ENCODE measurements at places on chromosomes 12 and 14.

DNA sequence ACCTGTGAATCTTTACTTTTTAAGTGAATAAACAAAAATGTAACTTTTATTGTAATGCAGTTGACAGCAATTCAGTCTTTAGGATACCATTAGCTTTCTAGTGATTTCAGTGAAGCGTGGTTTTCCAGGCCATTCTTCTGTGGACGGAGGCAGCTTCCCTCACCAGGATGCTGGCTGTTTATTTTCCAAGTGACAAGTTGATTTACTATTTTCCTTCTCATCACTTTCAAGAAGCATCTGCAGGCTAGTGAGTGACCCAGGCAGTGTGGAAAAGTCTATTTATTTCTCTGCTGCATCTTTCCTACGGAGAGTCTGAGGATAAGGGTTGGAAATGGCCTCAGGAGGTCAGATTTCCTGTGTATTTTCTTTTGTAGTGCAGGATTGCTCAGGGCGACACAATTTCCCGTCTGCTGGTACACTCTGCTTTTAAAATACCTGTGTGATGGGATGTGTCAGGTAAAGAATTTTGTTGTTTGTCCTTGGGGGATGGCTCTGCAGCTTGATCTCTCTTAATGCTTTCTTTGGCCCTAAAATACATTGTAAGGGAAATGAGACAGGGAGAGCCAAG, 467.8 kb downstream of the NRXN3 start:
- no peak for DNase-seq

GRCh38 chr12:19910681-19911080, 457.7 kb upstream of the PDE3A start:
- no peak for DNase-seq

- DNase-seq: no peak
Measured at GRCh38 chr14:95674613-95675012, 11.6 kb upstream of the TCL1B start.

DNA sequence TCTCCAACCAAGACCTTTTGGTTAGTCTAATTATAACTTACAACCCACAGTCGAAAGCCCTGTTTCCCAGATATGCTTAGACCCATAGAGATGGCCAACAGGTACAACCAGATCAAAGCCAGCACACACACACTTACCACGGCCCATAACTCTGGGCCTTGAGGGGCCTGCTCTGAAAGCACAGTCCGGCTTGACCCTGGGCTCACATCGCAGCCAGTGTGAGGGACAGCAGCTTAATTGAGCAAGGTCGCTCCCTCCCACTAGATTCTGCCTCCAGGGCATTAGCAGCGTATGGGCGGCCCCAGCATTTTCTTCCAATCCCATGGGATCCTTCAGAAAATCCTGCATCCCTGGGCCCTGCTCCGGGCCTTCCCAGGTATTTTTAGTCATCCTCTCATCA, 157.4 kb upstream of the FKBP4 start:
- no peak for DNase-seq

DNA sequence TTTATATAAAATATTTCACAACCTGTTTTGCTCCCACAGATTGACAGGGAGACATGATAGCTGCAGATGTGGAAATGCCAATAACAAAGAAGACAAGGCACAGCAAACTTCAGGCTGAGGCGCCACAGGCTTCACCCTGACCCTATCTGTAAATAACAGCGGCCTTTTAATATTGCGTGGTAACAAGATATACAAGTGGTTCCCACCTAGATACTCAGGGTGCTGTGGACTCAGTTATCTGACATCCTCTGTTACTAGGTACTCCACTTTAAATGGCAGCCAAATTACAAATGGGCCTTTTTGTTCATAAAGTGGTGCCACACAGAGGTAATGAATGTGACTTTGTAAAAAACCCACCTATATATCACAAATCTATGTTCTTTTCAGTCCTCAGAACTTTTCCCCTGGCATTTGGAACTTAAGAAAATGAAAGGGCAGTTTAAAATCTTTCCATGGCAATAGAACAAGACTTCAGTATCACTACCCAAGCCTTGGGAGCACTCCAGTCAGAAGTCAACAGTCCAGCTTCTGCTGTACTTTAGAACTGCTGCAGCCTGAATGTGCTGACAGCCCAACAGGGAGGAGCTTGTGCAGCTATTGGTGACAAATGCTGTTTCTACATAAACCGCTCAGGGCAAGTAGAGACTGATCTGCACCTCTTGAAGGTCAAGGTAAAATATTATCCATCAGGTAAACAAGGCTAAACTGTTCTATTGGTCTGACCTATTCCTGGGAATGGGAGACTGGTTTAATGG, 86.2 kb upstream of the DCD start:
- no peak for DNase-seq

DNA sequence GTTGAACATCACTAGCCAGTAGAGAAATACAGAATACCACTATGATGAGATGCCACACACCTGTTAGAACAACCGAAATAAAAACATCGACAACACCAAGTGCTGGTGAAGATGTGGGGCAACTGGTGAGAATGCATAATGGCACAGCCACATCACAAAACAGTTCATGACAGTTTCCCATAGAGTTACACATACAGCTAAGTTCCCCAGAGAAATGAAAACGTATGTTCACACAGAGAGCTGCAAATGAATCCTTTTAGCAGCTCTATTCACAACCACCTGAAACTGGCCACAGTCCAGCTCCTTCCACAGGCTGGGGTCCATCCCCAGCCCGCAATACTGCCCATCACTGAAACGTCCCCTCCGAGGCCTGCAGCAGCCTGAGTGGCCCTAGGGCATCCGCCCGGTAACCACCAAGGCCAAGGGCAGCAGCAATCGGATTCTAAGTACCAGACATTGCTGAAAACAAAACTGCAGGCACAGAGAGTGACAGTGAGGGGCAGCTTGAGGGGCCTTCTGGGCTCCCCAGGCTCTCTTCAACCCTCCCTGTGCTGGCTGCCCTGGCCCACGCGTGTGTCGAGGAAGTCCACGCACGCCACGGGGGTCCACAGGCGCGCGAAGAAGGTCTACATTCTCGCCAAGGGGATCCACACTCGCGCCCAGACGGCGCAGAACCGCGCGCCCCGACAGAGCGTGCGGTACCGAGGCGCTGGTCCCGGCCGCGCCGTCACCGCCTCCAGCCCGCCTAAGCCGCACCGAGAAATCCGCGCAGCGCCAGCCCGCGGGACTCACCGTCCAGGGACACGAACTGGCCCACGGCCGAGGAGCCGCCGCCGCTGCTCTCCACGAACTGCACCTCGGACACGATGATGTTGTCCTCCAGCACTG, 903 bp downstream of the BRF1 start:
- DNase-seq: no peak

- no peak for DNase-seq
Measured at GRCh38 chr12:74456431-74456830, 81.2 kb upstream of the ATXN7L3B start.

DNA sequence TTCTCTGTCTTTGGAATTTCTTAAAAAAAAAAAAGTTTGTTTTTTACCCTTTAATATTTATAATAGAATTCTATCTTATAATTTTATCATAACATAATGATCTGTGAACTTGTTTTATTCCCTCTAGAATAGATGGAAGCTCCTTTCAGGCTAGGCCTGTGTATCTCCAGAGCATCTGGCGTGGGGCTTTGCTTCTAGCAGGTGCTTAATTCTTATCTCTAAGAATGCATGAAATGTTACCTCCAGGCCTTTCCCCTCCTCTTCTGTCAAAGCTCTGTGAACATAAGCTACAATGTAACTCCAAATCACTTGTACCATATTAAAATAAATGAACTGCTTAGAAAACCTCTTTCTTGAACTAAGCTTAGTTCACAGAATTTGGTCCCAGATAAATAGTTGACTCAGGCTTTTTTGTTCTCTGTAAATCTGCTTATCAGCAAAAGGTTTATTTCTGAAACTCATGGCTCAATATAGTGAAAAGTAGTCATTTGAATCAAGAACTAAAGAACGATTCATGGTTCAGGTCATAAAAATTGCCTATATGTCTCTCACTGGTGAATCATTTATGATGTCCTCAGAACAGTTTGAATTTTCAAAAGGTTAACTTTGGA, 407.1 kb downstream of the TRHDE start:
- no peak for DNase-seq

- no peak for DNase-seq
Measured at GRCh38 chr14:104196461-104197140, 58.2 kb downstream of the KIF26A start.

GRCh38 chr12:64790166-64790565, 31.0 kb upstream of the GNS start:
- DNase-seq: no peak

- no peak for DNase-seq
Measured at GRCh38 chr12:90074086-90074485, 365.4 kb upstream of the ATP2B1 start.

GRCh38 chr12:84756961-84757360, 155.6 kb downstream of the SLC6A15 start:
- no peak for DNase-seq

- DNase-seq: no peak
Measured at GRCh38 chr12:52663420-52663819, 11.4 kb upstream of the KRT2 start.

DNA sequence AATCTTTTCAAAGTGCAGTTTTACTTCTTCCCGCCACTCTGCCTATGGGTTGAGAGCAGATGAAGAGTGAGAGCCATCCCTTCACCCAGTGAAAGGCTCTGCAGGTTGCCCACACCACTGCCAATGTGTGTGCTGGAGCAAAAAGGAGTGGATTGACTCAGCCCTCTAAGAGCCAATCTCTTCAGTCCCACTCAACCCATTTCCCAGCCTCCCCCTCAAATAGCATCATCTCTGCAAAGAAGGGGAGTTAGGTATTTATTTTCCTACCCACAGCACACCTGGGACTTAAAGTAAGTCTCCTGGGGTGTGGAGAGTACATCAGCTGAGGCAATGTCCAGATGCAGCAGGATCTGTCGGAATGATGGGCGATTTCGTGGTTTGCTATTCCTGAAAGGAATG, 15.3 kb downstream of the MAP3K12 start:
- no peak for DNase-seq

DNA sequence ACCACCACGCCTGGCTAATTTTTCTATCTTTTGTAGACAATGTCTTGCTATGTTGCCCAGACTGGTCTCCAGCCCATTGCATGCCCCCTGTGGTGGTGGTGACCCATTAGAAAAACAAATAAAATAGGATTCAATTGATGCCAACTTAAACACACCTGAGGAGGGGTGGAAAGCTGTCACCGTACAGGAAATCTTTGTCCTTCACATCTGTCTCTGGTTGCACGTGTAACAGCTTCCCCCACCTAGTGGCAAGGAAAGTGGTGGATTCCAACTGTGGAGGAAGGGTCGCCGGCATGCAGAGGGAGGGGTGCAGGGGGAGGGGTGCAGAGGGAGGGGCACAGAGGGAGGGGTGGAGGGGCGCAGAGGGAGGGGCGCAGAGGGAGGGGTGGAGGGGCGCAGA, 26.1 kb upstream of the GPR68 start:
- no peak for DNase-seq

DNA sequence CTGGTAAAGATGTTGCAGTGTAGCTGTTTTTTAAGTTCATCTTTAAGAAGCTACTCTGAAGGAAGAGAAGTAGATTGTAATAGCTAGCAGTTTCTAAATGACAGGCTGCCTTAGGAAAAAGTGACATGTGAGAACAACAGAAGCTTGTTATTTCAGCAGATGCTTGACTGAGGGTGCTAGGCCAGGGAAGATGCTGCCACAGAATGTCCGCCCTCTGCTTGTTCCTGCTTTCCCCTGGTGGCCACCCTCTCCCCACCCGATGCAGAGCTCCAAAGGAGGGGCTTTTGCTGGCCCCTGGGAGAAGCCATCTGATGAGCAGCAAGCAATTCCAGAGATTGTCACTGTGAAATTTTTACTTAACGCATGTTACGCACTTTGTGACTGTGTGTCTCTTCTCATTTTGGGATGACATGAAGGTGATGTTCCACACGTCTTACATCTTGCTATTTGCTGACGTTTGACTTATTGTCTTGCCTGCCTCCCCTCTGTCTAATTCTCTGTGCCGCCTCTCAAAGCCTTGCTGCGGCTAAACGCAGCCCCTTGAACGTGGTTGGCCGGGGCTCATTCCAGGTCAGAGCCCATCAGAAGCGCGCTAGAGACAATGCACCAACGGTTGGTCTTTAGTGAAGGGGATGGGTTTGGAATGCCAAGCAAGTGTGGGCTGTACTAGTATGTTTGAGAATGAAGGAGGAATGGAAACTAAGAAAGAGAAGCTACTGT, 44.8 kb downstream of the WDR20 start:
- DNase-seq: no peak

DNA sequence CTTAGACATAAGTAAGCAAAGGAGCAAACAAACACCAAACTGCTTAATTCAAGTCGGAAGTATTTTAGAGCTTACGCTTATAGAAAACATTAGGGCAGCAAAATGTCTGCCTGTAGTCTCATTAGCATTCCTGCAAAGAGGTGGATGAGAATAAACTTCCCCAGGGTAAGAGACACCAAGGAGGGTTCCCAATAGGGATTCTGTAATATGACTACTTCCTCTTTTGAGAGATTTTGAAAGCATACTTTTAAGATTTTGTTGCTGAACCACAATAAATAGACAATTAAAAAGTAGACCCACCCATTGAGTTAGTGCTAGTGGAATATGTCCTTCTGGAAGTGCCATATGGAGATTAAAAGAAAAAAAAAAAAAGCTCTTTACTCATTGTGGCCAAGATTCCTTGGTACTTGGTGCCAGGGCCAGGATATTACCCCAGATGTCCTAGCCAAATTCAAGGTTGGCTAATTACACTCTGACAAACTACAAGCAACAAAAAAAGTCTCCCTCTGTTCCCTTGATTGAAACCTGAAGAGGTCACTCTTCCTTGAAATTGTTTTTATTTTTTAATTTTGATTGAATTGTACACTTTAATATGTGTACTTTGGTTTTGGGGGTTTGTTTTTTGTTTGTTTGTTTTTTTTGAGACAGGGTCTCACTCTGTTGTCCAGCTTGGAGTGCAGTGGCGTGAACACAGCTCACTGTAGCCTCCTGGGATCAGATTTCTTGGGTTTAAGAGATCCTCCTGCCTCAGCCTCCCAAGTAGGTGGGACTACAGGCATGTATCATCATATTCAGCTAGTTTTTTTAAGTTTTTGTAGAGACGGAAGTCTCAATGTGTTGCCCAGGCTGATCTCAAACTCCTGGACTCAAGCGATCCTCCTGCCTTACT, 8.7 kb downstream of the CLIP1 start:
- DNase-seq: no peak

DNA sequence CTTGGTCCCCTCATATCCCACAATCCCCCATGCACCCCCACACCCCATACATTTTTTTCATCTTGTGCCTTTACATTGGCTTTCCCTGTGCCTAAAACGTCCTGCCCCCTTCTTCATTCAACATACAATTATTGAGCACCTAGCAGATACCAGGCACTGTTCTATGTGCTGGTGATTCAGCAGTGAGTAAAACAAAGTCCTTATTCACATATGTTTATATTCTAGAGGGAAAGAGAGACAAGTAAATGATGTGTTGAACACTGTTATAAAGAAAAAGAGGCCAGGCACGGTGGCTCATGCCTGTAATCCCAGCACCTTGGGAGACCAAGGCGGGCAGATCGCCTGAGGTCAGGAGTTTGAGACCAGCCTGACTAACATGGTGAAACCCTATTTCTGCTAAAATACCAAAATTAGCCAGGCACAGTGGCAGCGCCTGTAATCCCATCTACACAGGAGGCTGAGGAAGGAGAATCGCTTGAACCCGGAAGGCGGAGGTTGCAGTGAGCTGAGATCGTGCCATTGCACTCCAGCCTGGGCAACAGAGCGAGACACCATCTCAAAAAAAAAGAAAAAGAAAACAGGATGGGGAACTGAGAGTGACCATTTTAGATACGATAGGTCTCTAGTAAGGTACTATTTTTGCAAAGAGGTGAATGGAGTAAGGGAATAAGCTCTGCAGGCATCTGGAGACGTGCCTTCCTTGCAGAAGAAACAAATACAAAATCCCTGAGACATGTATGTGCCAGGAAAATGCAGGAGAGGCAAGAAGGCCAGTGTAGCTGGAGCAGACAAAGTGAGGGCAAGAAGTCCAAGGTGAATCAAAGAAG, 12.2 kb downstream of the SLC7A7 start:
- no peak for DNase-seq

Data from activated CD4-positive, CD25-positive, alpha-beta regulatory T cell (primary cell).